CD4-positive, alpha-beta T cell treated with Interleukin-2 at 100 ng/mL for 4 hours (primary cell): ENCODE measurements at places on chromosomes 16 and 17.

- DNase-seq = no peak
Observed at GRCh38 chr16:68779891-68780290, 42.8 kb downstream of the CDH1 start.

GRCh38 chr17:57803021-57803420, 46.8 kb downstream of the MRPS23 start:
- DNase-seq = no peak

DNA sequence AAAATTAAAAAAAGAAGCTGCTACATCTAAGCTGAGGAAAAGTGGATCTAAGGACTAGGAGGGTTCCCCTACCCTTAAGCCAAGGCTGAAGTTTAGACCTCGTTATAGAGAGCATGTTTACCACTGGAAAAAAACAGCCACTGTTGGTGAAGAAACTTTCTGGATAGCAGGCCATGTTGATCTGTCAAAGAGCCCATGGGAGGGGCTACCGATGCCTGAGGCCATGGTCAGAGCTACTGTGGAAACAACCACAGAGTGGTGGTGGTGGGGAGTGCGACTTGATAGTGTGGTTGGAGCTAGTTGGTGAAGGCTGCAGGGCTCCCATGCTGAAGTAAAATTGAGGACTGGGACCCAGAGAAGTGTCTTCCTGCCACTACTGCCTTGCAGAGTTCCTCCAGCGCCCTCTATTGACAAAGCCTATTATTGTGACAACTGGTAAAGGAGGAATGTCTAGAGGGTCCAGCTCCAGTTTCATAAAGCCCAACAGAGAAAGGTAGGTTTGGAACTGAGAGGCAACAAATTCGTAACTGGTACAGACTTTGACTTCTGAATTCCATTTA, 12.7 kb upstream of the FAM20A start:
- DNase-seq = peak; percentile 40

- no peak for DNase-seq
Observed at GRCh38 chr17:42023524-42024349, 3.8 kb downstream of the NKIRAS2 start.
